Activated effector memory CD4-positive, alpha-beta T cell treated with Interleukin-2 at 50 U/mL for 16 hours (primary cell): ENCODE measurements at places on chromosomes 16 and 17.

DNA sequence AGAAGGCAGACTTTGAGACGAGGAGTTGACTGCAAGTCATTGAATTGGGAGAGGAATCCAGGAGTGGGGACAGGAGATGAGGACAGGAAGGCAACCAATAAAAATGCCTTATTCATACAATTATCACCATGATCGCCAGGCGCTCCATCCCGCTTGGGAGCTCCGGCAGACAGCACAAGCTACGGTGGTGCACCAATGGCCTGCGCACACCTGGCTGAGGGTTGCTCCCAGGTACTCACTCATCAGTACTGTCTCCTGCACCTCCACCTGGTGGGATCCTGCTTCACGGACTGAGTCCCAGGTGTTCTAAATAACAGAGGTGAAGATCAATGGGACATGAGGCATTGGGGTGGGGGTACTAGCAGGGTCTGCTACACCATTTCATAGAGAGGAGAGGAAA is 160.0 kb upstream of the TNRC6C start:
- DNase-seq, result no peak

DNA sequence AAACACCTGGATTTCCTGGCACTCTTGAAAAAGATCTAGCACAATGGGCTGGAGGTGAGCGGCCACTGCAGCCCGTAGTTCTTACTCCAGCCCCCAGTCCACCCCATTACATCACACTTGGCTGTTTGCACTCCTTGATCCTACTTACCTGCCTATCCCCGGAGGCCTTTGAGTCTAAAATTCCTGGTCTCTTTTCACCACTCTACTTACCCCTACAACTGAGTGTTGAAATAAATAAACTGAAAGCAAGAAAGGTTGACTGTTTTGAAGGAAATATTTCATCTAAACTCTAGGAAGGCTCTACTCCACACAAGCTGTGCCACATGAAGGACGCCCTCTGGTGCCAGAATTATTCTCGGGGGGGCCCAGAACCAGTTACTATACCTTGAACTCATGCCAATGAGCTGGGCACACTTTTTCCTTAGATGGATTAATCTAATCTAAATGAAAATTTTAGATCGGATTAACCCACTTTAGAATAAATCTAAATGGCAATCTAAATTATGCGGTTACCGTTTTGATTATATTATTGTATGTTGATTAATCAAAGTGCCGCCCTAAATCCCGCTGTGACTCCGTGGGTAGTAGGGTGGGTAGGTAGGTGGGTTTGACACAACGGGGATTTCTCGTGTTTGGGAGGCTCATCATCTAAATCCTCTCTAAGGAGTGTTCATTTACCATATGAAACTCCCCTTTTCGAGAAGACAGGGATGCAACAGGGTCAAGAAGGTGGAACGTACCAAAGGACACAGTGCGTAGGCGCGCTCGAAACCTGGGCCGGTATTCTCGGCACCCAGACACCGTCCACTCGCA is 651 bp upstream of the EIF1 start:
- peak; percentile 52 for DNase-seq

DNA sequence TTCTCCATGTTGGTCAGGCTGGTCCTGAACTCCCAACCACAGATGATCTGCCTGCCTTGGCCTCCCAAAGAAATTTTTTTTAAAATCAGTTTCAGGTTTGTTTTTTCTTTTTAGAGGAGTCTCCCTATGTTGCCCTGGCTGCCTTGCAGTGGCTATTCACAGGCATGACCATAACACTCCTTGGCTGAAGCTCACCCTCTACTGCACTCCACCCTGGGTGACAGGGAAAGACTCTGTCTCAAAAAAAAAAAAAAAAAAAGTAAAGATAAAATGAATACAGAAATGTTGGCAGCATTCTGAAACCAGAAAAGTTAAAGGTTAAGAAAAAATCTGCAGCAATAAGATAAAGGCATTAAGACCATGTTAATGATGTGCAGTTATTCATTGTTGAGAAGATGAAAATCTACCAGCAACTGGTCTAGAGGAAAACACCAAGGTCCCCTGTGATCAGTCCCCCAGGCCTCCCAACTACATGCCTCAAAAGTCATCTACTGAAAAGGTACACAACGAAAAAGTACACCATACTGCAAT is 15.1 kb downstream of the YWHAE start:
- DNase-seq, result no peak

- no peak for DNase-seq
Measured at GRCh38 chr16:80611171-80611929, 70.6 kb downstream of the DYNLRB2 start.

- no peak for DNase-seq
Measured at GRCh38 chr16:57949013-57949412, 21.9 kb downstream of the CNGB1 start.

- DNase-seq, result no peak
Measured at GRCh38 chr17:27433521-27433920, 22.7 kb upstream of the KSR1 start.

- peak; percentile 71 for DNase-seq
Measured at GRCh38 chr17:77666881-77667395, 291.6 kb upstream of the TNRC6C start.

DNA sequence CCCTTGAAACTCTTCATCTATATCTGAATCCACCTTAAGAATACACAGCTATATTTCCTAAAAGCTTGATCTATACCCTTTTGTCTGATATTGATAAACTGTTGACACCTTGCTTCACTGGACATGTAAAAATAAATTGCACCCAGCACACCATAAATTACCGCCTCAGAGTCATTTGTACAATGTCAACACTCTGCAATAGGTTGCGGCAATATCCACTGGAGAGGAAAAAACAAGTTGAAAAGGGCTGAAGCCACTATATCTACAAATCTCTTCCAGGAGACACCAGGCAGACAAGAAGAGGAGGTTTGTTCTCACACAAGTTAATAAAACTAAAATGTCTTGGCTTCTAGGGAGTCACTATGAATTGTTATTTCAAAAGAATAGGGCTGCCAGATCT is 656.9 kb downstream of the CDH8 start:
- no peak for DNase-seq
